ENCODE measurements at places on chromosomes 2 and 18.

- H3K27ac ChIP-seq = no peak overlapping the region
- no peak for DNase-seq
- H3K36me3 ChIP-seq = peaks cover 51% of the 10 kb centered on the region
- H3K4me1 ChIP-seq = no peaks in the 10 kb centered on the region
- H3K27me3 ChIP-seq = no peaks in the 10 kb centered on the region
Measured at GRCh38 chr2:241593271-241593670, 34.7 kb downstream of the BOK start.

DNA sequence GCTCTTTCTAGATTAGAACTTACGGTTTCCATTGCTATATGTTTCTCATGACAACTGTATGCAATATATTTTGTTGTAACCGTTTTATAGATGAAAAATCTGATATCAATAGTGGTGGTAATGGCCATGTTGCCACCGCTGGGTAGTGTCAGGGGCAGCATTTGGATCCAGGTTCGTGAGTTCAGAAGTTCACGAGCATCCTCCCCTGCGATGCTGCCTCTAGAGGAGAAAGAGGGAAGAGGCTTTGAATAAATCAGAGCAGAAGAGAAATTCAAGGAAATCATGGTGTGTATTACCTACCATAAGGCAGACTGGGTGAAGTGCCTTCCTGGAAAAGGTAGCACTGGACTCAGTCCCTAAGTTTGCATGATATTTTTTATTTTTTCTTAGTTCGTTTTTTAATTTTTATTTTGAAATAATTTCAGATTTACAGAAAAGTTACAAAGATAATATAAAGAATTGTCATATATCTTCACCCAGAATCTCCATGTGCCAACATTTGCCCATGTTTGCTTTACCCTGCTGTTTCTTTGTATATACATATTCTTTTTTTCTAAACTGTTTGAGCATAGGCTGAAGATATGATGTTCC, 3.3 kb upstream of the ZBTB7C start:
- no peak overlapping the region for H3K4me3 ChIP-seq
- DNase-seq = peak; percentile 43
- H3K4me1 ChIP-seq = peaks cover 20% of the 10 kb centered on the region
- H3K27me3 ChIP-seq = peaks cover 48% of the 10 kb centered on the region

DNA sequence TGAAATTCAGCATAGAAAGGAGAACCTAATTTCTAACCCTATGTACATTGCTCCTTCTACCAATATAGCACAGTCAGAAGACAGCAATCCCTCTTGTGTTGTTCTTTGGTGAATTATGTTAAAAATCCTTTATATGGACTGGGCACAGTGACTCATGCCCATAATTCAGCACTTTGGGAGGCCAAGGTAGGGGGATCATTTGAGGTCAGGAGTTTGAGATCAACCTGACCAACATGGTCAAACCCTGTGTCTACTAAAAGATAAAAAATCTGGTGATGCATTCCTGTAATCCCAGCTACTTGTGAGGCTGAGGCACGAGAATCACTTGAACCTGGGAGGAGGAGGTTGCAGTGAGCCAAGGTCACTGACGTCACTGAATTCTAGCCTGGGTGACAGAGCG, 195.6 kb downstream of the TMX3 start:
- H3K36me3 ChIP-seq = no peaks in the 10 kb centered on the region
- peaks cover 1% of the 10 kb centered on the region for H3K4me1 ChIP-seq
- no peak for DNase-seq
- H3K27me3 ChIP-seq = no peaks in the 10 kb centered on the region
- no peak overlapping the region for H3K4me3 ChIP-seq

GRCh38 chr2:238515377-238515776, 88.7 kb downstream of the ASB1 start:
- H3K27me3 ChIP-seq = no peaks in the 10 kb centered on the region
- no peaks in the 10 kb centered on the region for H3K36me3 ChIP-seq
- H3K4me1 ChIP-seq = no peaks in the 10 kb centered on the region
- no peak for DNase-seq

DNA sequence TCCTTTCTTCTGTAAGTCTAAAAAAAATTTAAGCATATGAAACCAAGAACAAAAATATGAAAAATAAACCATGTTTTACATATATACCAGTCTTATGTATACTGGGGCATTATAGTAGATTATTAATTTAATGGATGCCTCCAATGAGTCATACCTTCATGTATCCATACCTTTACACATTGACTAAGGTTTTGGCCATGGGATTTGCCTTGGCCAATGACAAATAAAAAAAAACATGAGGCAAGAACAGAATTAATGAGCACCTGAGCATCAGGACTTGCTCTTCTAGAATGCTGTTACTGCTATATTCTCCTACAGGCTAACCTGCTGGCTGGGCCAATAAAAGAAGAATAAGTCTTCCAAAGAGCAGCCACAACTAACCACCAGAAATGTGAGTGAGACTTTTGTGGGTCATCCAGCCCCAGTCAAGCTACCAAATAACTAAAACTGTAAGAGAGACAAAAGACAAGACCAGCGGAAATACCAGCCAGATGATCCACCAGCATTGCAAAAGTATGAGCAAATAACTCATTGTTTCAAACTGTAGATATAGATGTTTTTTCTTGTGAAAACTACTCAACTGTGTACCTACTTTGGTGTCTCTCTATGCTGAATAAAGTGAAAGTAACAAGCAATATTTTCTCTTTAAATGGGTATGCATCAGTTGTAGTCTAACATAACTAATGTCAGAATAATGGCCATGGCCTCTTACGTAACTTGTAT, 749.6 kb upstream of the VRK2 start:
- no peaks in the 10 kb centered on the region for H3K27me3 ChIP-seq
- H3K4me1 ChIP-seq = no peaks in the 10 kb centered on the region
- H3K27ac ChIP-seq = no peak overlapping the region
- H3K36me3 ChIP-seq = no peaks in the 10 kb centered on the region
- DNase-seq = no peak

- peaks cover 6% of the 10 kb centered on the region for H3K4me1 ChIP-seq
- no peaks in the 10 kb centered on the region for H3K27me3 ChIP-seq
- H3K27ac ChIP-seq = peak within 1 kb of the TSS; percentile 69
- H3K4me3 ChIP-seq = peak within 1 kb of the TSS; percentile 94
- peak; percentile 94 for DNase-seq
Measured at GRCh38 chr2:168455645-168456520, at the start of gene CERS6. Gene CERS6, plus strand, starts transcription at chr2:168456272. Its CDS starts 177 bp downstream, at chr2:168456449.

DNA sequence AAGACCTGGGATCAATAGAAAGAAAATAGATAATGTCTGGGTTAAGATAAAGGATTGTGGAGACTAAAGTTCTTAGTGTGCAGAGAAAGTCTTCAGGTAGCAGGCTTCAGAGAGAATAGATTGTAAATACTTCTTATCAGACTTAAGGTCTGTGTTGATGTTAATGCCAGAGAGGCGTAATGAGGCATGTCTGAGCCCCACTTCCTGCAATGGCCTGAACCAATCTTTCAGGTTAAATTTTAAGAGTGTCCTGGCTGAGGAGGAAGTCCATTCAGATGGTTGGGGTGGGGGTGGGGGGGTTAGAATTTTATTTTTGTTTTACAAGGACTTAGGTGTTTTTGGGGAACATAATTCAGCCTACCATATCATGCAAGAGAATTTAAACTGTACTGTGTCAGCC, 129.5 kb downstream of the EVA1A start:
- no peak overlapping the region for H3K4me3 ChIP-seq
- no peak for DNase-seq
- no peaks in the 10 kb centered on the region for H3K36me3 ChIP-seq

GRCh38 chr2:206154197-206154596, 5.0 kb downstream of the NDUFS1 start:
- peaks cover 31% of the 10 kb centered on the region for H3K36me3 ChIP-seq
- H3K27me3 ChIP-seq = no peaks in the 10 kb centered on the region
- H3K4me1 ChIP-seq = peaks cover 2% of the 10 kb centered on the region
- peak; percentile 37 for DNase-seq

- no peaks in the 10 kb centered on the region for H3K27me3 ChIP-seq
- no peaks in the 10 kb centered on the region for H3K36me3 ChIP-seq
- DNase-seq = no peak
- no peaks in the 10 kb centered on the region for H3K4me1 ChIP-seq
- H3K27ac ChIP-seq = no peak overlapping the region
Measured at GRCh38 chr2:209840434-209840833, 68.8 kb downstream of the UNC80 start.

DNA sequence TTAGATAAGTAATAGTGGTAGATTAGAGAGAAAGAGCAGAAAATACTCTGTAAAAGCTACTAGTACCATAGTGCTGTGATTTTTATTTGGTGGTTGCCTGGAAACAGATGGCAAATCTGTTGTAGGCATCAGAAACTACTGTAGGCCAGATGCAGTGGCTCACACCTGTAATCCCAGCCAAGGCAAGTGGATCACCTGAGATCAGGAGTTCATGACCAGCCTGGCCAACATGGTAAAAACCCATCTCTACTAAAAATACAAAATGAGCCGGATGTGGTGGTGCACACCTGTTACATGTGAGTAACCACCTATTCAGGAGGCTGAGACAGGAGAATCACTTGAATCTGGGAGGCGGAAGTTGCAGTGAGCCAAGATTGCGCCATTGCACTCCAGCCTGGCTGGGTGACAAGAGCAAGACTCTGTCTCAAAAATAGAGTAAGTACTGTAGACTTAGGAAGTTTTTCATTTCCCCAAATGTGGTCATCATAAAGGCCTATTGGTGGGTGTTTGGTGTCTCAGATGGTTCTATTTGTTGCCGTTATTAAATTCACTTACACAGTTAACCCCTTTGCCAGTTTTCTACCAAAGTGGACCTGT, 79.6 kb downstream of the SPTBN1 start:
- H3K27ac ChIP-seq = no peak overlapping the region
- DNase-seq = no peak

GRCh38 chr2:144249035-144249637, 270.8 kb downstream of the ZEB2 start:
- no peaks in the 10 kb centered on the region for H3K4me1 ChIP-seq
- no peaks in the 10 kb centered on the region for H3K27me3 ChIP-seq
- H3K27ac ChIP-seq = no peak overlapping the region
- peaks cover 3% of the 10 kb centered on the region for H3K36me3 ChIP-seq
- DNase-seq = no peak

- H3K36me3 ChIP-seq = no peaks in the 10 kb centered on the region
- peaks cover 2% of the 10 kb centered on the region for H3K4me1 ChIP-seq
- peak; percentile 80 for DNase-seq
- H3K27me3 ChIP-seq = no peaks in the 10 kb centered on the region
Measured at GRCh38 chr2:39379643-39380524, 57.2 kb downstream of the MAP4K3 start.

DNA sequence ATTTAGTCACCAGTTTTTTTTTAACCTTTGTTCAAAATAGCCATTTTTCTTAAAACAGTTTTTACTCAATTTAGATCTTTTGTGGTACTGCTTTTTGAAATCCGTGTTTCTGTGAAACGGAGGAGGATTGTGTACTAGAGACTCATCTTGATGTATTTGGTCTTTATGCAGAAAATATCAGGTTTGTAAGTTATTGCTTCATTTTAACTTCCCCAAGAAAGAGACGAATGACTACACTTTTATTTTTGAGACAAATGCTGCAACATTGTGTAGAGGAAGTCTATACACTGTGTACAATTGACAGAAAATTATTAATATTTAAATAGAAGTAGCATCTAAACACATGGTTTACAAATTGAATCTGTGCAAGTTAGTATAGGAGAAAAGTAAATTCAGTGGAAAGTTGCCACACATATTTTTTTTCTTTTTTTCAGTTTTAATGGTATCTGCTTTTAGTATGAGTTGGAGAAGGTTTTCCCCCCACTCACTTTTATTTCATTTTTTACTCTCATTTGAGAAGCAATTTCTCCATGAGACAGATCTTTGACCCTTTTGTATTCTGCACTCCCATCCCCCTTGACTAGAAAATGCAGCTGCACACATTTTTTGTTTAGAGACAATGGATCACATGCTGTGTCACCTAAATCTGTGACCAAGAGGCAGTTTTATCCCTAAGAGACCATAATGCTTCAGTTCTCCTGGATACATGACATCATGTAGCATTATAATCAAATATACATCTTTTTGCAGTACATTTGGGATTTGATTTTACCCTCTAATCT, 200.8 kb upstream of the STON1 start:
- DNase-seq = no peak
- no peaks in the 10 kb centered on the region for H3K36me3 ChIP-seq
- H3K27ac ChIP-seq = no peak overlapping the region
- H3K4me3 ChIP-seq = no peak overlapping the region
- H3K4me1 ChIP-seq = no peaks in the 10 kb centered on the region

- H3K4me1 ChIP-seq = peaks cover 2% of the 10 kb centered on the region
- H3K36me3 ChIP-seq = no peaks in the 10 kb centered on the region
Measured at GRCh38 chr18:61765097-61765496, 127.7 kb downstream of the RNF152 start.

GRCh38 chr18:7272311-7273049, 41.6 kb downstream of the LRRC30 start:
- peak; percentile 63 for DNase-seq
- H3K4me1 ChIP-seq = peaks cover 9% of the 10 kb centered on the region
- no peaks in the 10 kb centered on the region for H3K36me3 ChIP-seq
- no peak overlapping the region for H3K4me3 ChIP-seq
- peaks cover 3% of the 10 kb centered on the region for H3K27me3 ChIP-seq
- peak overlapping the region; percentile 13 for H3K27ac ChIP-seq

DNA sequence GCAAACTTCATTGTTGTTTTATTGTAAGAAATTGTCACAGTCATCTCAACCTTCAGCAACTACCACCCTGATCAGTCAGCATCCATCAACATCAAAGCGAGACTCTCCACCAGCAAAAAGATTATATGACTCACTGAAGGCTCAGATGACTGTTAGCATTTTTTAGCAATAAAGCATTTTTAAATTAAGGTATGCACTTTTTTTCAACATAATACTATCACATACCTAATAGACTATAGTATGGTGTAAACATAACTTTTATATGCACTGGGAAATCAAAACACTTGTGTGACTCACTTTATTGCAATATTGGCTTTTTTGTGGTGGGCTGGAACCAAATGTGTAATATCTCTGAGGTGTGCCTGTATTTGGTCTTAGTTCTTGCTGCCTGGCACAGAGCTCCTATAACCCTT, 15.6 kb downstream of the SCN1A start:
- H3K27me3 ChIP-seq = no peaks in the 10 kb centered on the region
- H3K4me3 ChIP-seq = no peak overlapping the region
- H3K36me3 ChIP-seq = no peaks in the 10 kb centered on the region
- no peaks in the 10 kb centered on the region for H3K4me1 ChIP-seq
- no peak overlapping the region for H3K27ac ChIP-seq

GRCh38 chr18:58314284-58314683, 270.3 kb downstream of the NEDD4L start:
- no peaks in the 10 kb centered on the region for H3K27me3 ChIP-seq
- no peaks in the 10 kb centered on the region for H3K36me3 ChIP-seq
- no peak overlapping the region for H3K27ac ChIP-seq
- DNase-seq = peak; percentile 96

- DNase-seq = peak; percentile 4
- H3K27ac ChIP-seq = no peak overlapping the region
- H3K4me3 ChIP-seq = no peak overlapping the region
- H3K36me3 ChIP-seq = no peaks in the 10 kb centered on the region
- no peaks in the 10 kb centered on the region for H3K4me1 ChIP-seq
Measured at GRCh38 chr2:70357684-70358071, 55.8 kb upstream of the FAM136A start.
